ENCODE measurements at places on chromosomes 3 and 15. TPM values are rescaled to one million over a fixed set of nuclear protein-coding genes. Genes with fewer than 3 reads are reported as not detected.
A peak's percentile ranks its signal among the peaks of the same experiment; 100 is the strongest.

DNA sequence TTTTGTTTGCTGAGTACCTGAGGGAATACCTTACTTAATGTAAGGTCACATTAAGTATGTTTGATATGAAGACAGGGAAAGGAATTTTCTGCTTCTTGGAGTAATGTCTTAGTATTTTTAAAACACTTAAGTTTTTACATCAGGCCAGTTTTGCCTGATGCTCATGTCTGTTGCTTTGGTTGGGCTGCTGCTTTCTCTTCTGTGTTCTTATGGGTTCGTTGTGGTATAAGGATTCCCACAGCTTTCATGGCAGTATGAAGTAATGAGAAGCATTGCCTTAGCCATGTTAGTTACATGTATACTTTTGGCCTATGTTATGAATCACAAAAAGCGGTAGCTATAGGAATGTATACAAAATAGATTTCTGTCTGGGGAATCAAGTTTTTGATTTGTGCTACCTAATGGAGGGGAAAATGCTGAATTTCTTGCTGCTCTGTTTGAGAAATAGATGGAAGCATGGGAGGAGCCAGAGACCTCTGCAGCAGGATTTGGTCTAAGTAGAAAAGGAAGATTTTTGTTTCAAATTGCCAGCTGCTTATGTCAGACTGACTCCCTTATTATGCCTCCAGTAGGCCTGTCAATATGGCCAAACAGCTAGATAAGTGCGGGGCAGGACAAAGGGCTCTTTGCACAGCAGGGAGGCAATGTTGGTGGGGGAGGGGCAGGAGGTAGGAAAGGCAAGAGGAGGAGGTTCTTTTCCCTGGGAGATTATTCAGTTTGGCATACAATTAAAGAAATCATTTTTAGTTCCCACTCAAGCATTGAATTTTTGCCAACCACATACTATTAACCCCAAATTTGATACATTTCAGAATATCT is 5.2 kb downstream of the SETD5 start:
- peak; percentile 38 for DNase-seq

DNA sequence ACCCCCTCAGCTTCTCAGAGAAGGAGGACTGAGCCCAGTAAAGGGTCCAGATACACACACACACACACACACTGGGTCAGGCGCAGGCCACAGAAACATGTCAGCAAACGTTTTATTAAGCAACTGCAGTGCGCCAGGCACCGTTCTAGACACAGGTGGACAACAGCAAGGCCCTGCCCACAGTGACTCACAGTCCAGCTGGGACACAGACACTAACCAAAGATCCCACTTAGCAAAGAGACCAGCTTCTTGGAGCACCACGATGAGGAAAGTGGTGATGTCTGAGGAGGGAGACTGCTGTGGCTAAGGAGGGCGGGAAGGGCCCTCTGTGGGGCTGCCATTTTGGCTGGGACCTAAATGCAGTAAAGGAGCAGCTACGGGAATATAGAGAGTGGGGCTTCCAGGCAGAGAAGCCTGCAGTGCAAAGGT is 2.8 kb upstream of the VILL start:
- DNase-seq, result no peak

- DNase-seq, result no peak
These were observed 120.2 kb upstream of the IGF1R start for GRCh38 chr15:98528046-98528725.

The MAP1A gene
- total RNA-seq, result 0.46 TPM

- DNase-seq, result no peak
These were observed 460 bp upstream of the ZMAT3 start for GRCh38 chr3:179072100-179072438.

GRCh38 chr15:50968353-50968752 is 59.9 kb downstream of the AP4E1 start:
- DNase-seq, result no peak

DNA sequence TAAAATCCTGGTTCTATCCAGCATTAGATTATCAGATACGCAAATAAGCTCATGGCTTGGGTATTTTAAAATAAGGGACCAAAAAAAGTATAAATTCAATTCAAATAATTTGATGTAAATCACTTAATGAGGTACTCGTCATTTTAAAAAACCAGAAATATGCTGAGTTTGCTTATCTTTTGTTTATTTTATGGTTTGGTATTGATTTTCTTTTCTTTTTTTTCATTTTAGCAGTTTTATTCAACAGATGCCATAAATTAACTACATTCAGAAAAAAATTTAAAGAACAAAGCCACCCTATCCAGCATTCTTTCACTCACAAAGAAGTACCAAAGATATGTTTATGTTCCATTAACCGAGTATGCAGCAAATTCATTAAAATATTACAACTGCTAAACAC is 22.6 kb downstream of the DENND4A start:
- no peak for DNase-seq

The ADAMTS17 gene
- total RNA-seq, result 3.0 TPM

- DNase-seq, result no peak
These were observed 234.6 kb downstream of the RBMS3 start for GRCh38 chr3:29515451-29515850.

The PPP4R2 gene
- total RNA-seq, result 19.9 TPM

The OR5K2 gene
- not detected for total RNA-seq

DNA sequence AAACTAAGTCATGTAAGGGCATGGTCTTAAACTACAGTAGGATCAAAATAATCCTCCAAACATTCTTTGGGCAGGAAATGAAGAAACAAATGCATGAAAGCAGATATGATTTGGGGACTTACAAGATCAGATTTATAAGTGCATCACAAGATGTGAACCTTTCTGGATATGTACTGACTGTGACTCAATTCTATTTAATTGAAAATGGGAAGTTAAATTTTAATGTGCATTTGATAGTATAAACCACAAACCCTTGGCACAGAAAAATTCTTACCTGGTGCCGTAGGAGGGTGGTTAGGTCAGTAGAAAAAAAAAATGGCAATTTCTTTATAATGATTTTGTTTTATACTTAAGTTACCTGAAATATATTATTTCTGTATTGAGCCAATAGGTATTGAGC is 262.5 kb upstream of the TGFBR2 start:
- DNase-seq, result peak; percentile 54

The ISLR2 gene
- total RNA-seq, result not detected

The WNT7A gene
- not detected for total RNA-seq

GRCh38 chr3:51982352-51982837 is 940 bp upstream of the ACY1 start:
- peak; percentile 86 for DNase-seq

GRCh38 chr3:140559546-140559945 is 118.3 kb upstream of the TRIM42 start:
- no peak for DNase-seq

DNA sequence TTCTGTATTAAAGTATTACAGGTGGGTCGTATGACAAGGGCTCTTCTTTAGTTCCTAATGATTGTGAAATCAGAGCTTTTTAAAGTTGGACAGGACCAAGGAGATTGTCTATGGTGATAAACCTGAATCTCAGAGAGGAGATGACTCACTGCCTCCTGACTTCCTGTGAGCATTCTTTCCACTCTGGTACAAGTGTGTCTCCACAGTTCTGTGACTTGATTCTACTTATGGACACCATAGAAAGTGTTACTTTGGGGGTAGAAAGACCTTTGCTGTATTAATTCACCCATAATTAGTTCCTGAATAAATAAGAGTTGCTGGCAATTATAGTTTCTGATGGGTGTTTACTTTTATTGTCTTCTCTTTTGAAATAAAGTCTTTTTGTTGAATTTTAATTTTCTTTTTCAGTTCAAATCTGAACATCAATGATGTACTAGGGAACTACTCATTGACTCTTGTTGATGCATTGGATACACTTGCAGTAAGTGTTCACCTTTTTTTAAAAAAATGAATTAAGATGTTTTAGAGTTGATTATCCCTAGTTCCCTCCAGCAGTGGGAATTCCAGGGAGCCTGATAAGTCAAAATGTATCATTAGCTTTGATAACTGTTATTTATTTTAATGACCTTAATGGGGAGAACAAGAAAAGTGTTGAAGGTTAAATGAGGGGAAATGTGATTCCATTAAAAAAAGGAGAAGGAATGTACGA is 7.4 kb downstream of the EDEM1 start:
- peak; percentile 34 for DNase-seq

DNA sequence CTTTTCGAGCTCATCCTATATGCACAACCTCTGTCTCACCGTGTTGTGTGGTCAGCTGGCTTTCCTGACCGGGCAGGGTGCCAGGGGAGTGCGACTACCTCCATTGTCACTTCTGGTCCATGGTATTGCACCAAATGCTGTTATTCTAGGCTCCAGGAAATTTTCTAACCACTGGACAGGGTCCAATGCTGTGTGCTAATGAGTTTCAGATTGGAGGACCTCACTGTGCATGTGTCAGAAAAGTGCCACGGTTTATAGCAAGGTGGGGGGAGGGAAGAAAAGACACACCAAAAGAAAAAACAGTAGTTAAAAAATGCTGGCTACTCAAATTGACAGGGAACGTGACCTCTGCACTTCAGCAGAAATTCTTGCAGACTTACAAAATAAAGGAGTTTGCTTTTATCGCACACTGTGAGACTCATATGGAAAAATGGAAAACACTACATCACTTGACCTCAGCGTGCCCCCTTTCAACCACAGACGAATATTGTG is 480.1 kb downstream of the FOXP1 start:
- DNase-seq, result no peak

The SMAD3 gene
- total RNA-seq, result 82.5 TPM

Data from HT-29 (cell line).